ENCODE measurements at places on chromosomes 12 and 14.

GRCh38 chr12:62522984-62523383 is 56.4 kb downstream of the MON2 start:
- no peak for DNase-seq

GRCh38 chr14:55153951-55154350 is 24.9 kb downstream of the LGALS3 start:
- DNase-seq, result no peak

DNA sequence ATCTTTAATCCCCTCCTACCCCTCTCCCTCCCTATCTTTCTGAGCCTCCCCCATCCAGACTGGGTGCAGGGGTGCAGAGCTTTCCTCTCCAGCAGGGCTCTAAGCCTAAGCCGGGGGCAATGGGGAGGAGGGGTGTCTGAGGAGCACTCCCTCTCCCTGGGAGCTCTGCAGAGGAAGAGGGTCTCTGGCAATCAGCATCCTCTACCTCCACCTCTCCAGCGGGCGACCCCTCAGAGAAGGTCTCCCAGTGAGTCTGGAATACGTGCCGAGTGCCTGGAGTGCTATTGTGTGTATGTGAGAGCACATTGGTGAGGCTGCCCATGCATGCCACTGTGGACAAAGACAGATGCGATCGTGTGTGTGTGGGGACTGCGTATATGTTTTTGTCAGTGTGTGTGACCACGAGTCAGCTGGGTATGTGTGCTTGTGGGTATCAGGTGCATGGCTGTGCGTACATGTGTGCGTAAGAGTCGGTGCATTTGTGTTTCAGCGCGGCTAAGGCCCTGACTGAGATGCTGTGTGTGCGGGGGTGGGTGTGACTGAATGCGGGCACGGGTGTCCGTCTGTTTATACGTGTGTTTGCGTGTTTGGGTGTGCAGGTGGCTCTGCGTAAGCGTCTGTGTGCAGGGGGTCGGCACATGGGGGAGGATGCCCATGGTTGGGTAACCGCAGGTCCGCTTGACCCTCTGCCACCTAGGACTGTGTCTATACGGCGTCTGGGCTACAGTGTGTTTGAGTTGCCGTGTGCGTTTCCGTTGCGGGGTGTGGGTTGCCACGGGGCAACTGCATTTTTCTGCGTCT is 905 bp upstream of the DLK1 start:
- DNase-seq, result no peak

DNA sequence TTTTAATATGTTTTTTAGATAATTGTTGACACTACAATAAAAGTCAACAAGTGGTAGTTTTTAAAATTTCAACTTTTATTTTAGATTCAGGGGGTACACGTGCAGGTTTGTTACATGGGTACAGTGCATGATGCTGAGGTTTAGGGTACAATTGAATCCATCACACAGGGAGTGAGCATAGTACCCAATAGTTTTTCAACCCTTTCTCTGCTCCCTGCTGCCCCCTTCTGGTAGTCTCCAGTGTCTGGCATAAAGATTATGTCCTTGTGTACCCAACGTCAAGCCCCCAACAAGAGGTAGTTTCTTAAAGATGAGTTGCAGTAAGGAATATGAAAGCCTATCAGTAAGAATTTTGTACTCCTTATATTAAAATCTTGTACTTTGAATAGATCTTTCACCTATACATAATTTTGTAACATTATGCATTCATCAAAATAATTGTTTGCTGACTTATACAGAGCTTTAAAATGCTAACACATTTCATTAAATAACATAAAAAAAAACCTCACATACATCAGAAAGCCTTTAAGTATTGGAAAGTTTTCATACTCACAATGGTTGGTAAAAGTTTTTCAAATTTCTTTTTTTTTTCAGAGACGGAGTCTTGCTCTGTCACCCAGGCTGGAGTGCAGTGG is 5.4 kb upstream of the RALGAPA1 start:
- DNase-seq, result no peak

DNA sequence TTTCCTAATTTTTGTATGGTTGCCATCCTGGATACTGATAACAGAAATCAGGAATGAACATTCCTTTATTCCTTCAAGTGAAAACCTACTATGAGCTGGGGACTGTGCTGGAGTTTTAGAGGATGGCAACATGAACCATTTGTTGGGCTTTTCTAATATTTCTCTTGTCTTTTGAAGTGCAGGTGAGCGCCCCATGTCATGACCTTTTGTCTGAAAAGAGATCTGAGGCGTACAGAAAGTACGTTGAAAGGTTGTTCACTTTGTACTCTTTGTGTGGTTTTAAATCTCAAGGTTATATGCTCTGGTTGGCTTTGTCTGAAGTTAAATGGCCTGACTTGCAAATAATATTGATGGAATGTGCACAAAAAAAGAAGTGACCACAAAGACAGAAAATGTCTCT is 79.0 kb downstream of the GAS2L3 start:
- DNase-seq, result no peak

DNA sequence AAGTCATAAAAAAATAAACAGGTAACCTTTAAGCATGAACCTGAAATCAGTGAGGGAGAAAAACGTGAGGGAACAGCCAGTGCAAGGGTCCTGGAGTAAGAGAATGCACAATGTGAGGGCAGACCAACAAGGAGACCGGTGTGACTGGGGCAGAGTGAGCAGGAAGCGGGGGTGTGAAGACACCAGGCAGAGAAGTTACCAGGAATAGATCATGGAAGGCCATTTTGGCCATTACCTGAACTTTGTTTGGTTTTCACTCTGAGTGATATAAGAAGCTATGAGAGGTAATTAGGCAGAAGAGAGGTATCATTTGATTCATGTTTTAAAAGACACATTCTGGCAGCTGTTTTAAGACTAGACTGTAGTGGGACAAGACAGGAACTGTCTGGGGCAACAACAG is 15.0 kb downstream of the PAH start:
- DNase-seq, result no peak

GRCh38 chr14:48390346-48390745 is 714.9 kb upstream of the MDGA2 start:
- DNase-seq, result no peak

Measured in fibroblast of skin of left biceps (primary cell).